ENCODE measurements at places on chromosomes 7 and 10.

GRCh38 chr7:144780071-144780608, 55.7 kb downstream of the TPK1 start:
- DNase-seq: no peak

DNA sequence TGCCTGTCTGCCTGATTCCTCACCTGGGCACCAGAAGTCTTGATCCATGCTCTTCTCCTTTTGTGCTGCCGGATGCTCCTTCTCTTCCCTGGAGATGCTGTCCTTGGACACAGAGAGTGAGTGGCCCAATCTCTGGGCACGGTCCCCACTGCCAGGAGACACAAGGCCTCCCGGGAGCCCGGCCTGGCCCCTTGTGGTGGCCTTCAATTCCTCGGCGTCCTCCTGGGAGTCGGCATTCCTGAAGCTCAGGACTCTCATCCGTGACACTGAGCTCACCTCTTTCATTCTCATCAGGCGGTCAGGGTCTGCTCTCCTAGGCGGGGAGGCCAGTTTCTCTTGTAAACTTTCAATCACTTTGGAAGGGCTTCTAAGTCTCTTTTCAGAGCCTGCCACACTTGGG, 33.3 kb downstream of the JCAD start:
- no peak for DNase-seq

GRCh38 chr7:124029396-124030188, 3.3 kb downstream of the TMEM229A start:
- peak; percentile 45 for DNase-seq

- DNase-seq: no peak
Observed at GRCh38 chr7:70303780-70304179, 705.5 kb downstream of the AUTS2 start.

GRCh38 chr10:71836596-71836974, 14.5 kb downstream of the PSAP start:
- DNase-seq: no peak

All from NCI-H774 (cell line).